Stimulated activated CD4-positive, alpha-beta T cell treated with anti-CD3 and anti-CD28 coated beads, Interleukin-2, amount 100 ng/mL, for 4 hours (primary cell): ENCODE measurements at places on chromosomes 4 and X.

GRCh38 chr4:126784966-126785580 lies 847.7 kb upstream of the INTU start:
- DNase-seq, result no peak

GRCh38 chrX:48831136-48831908 lies 4.1 kb downstream of the PCSK1N start:
- no peak for DNase-seq

DNA sequence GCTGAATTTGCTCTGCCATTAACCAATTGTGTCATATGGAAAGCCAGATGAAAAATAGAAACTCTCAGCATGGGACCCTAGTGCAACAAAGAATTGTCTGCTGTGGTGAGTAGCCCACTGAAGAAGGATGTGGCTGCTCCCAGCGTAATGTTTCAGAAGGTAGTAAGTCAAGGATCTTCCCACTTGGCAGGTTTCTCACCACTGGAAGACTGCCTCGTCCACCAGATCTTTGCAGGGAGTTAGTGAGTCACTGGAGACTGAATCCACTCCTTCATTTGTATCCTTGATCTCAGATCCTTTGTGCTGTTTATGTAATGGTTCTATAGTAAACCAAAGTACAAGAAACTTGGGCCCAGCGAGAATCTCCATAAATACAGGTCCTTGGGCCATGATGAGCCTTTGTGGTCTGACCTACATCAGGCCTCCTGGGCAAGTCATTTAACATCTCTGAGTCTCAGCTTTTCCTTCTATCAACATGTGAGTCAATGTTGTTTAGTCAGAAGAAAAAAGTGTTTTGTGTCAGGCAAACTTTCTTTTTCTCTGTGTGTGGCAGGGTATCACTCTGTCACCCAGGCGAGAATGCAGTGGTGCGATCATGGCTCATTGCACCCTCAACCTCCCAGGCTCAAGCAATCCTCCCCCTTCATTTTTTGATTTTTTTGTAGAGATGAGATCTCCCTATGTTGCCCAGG lies 78.0 kb upstream of the CCDC160 start:
- no peak for DNase-seq

GRCh38 chrX:49198540-49199314 lies 1.3 kb downstream of the SYP start:
- DNase-seq, result no peak

DNA sequence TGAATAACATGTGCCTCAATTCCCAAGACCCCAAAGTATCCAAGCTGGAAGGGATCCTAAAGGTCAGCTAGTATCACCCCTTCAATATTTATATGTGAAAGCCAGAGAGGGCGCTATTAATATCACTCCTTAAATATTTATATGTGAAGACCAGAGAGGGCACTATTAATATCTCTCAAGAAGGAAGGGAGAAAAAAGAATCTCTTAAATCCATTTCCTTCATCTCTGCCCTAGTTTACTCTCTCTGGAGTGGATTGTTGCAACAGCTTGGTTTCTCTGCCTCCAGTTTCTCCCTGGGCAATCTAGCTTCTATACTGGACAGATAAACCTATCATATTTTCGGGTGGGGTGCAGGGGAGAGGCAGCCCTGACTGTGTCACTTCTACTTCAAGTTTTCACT lies 31.6 kb upstream of the MSN start:
- no peak for DNase-seq

DNA sequence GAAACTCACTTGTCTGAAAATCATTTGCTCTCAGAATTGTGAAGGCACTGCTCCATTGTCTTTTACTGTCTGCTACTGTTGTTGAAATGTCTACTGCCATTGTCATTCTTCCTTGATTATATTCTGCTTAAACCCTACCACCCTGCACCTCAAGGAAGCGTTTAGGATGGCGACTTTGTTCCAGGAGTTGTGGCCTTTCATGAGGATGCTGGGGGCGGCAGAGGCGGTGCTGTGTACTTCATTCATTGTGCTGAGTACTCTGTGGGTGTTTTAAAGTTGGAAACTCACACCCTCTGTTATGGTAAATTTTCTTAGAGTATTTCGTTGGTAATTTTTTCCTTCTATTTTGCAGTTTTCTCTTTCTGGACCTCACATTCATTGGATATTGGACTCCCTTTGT lies 258.9 kb downstream of the TENM3 start:
- no peak for DNase-seq

DNA sequence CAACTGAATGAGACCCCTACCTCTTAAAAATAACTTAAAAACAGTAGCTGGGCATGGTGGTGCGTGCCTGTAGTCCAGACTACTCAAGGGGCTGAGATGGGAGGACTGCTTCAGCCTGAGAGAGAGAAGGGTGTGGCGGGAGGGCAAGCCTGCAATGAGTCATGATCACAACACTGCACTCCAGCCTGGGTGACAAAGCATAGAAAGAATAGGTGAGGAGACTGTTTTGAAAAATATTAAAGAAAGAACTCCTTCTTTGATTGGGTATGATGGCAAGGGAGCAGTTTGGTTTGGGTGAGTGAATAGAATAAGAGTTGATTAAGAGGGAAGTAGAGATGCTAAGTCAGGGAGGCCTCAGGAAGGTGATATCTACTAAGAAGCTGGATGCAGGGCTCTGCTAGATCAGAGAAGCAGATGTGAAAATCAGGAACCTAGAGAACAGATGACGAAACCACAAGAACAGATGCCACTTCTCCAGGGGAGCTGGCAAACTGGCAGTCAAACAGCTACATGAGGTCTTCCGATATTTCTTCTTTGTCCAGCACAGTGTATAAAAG lies 318.6 kb downstream of the OPHN1 start:
- DNase-seq, result no peak

GRCh38 chrX:129738466-129739308 lies at the start of gene XPNPEP2:
TSS of gene XPNPEP2 (plus strand) at chrX:129738979. CDS start at chrX:129739214, 235 bp downstream.
- DNase-seq, result no peak

GRCh38 chrX:107878106-107878505 lies 52.4 kb downstream of the MID2 start:
- DNase-seq, result no peak

- no peak for DNase-seq
These were observed at the start of gene STBD1 for GRCh38 chr4:76305971-76306881. TSS of gene STBD1 (plus strand) at chr4:76306733. CDS start at chr4:76306770, 37 bp downstream.

DNA sequence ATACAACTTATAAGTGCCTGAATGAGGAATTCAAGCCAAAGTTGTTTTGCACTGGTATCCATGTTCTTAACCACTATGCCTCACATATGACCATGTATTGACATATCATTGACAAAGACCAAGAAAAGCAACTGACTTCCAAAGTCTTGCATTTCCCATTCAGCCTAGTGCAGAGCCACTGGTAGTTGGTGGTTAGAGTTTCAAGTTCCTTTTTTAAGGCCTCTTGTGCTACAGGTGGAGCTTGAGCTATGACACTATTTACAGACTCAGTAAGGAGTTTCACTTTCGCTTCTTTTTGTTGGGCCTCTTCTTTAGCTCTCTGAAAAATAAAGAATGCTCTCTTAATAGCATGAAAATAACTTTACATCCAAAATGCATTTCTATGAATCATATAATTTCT lies 763.0 kb downstream of the DMD start:
- no peak for DNase-seq

GRCh38 chr4:166386491-166387360 lies 513.7 kb downstream of the TLL1 start:
- DNase-seq, result no peak

GRCh38 chr4:184282895-184283654 lies 65.4 kb upstream of the ENPP6 start:
- DNase-seq, result no peak

DNA sequence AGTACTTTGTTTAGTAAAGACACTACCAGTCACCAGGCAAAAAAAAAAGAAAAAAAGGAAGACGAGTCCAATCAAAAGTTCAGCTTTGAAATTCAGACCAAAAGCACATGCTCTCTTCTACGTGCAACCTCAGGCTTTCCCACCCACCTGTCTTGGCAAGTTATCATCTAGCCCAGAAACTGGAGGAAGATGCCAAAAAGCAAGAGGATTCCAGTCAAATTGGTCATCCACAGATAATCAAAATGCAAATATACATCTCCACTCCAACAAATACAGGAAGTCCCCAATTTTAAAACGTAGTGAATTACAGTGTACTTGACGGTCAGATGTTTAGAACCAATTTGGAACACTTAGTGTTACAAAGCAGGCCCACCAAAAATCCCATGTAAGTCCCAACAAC lies 96.5 kb downstream of the PALLD start:
- DNase-seq, result no peak

DNA sequence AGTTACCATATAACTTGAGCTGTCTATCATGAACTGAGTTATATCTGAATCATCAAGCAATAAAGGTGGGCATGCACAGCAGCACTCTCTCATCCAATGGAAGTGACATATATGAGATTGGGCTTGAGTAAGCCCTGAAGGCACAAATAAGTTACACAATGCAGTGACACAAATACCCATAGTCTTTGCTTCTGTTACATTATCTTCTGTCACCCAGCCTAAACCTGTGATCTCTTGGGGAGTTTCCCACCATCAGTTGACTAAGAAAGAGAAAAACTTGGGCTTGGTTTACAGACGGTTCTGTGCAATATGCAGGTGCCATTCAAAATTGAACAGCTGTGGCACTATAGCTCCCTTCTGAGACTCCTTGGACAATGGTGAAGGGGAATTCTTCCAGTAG lies 138.8 kb upstream of the IL15 start:
- no peak for DNase-seq

DNA sequence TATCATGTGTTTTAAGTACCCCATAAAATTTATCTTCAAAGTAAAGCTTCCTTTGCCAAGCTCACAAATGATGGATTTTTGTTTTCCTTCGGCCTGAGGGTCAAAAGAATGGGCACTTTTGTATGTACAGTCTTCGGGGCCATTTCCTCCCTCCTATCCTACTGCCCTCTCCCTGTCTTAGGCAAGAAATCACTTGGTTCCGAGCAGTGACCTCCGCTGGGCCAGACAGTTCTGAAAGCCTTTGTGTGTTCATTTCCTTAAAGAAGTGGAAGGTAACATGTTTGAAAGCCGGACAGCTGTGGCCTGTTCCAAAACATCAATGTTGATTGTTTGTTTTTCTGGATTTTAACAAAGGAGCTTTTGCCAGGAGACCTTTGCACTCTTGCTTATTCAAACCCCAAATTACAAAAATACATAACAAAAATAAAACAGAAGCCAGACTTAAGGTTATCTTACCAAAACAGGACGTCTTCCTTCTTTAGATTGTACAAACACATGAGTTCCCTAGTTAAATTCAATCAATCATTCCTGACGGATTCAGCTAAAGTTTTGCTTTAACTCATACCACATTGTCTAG lies 110.6 kb upstream of the LIMCH1 start:
- no peak for DNase-seq

GRCh38 chr4:185404031-185404430 lies 7.4 kb downstream of the ANKRD37 start:
- no peak for DNase-seq

DNA sequence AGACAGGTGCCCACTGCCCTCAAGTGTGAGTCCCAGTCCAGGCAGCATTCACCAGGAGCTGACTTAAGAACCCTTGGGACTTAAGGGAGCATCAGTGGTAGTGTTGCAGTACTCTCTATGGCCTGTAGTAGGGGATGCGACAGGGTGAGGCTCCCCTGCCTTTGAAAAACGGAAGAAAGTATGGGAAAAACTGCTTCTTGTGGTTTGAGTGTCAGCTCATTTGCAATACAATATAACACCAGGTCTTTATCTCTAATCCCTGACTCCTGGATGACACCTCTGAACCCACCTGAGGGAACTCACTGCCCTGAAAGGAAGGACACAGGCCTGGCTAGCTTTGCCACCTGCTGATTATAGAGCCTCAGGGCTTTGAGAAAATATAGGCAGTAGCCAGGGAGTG lies 176.0 kb downstream of the SMARCA1 start:
- DNase-seq, result no peak

DNA sequence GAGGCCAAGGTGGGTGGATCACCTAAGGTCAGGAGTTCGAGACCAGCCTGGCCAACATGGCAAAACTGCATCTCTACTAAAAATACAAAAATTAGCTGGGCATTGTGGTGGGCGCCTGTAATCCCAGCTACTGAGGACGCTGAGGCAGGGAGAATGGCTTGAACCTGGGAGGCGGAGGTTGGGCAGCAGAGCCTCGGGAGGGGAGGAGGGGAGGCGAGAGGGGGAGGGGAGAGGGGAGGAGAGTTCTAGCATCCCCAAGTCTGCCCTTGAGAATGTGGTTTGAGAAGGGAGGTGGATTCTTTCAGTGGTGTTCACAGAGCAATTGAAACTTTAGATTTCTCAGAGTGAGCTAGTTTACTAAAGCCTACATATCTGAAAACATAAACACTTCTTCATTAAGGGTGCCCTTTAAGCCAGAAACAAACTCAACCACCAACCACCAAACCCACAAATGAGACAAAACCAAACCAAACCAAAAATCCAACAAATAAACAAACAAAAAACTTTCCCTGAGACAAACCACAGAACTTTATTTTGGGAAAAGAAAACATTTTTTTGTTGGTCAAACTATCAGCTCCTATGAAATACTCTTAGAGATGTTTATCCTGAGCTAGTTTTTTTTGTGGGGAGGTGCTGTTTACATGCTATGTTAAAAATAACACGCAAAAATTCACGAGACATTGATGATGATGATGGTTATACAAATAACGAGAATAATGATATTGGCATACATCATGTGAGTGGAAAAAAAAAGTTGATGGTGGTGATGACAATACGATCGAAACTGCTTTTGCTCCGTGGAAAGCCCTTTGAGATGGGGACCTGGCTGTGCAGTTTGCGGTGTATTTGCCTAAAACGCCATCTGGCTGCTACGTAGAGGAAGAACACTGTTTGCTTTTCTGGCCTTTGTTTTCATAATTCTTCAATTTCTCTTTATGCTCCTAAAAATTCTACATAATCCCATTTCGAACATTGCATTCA lies 98.2 kb upstream of the PRKX start:
- DNase-seq, result peak; percentile 36

DNA sequence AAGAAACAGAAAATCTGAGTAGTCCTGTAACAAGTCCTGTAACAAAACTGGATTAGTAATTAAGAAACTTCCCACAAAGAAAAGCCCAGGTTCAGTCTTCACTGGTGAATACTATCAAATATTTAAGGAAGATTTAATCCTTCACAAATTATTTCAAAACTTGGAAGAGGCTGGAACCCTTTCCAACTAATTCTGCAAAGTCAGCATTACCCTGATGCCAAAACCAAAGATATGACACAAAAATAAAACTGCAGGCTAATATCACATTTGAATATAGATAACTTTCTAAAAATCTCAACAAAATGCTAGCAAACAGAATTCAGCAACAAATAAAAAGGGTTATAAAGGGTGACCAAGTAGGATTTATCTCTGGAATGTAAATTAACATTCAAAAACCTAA lies 80.5 kb downstream of the AR start:
- DNase-seq, result no peak

GRCh38 chrX:106999002-106999975 lies 723 bp downstream of the MORC4 start:
- peak; percentile 12 for DNase-seq

- no peak for DNase-seq
These were observed 8.2 kb downstream of the DCAF8L2 start for GRCh38 chrX:27598312-27598711.

- no peak for DNase-seq
These were observed 201.8 kb downstream of the SOWAHB start for GRCh38 chr4:76696109-76696508.
